Esophagus squamous epithelium (tissue), 5 donors: ENCODE measurements at places on chromosomes 1 and 21. TPM values are rescaled to one million over a fixed set of nuclear protein-coding genes. Genes with fewer than 3 reads are reported as not detected.
A peak's percentile ranks its signal among the peaks of the same experiment; 100 is the strongest.

Gene A3GALT2
- total RNA-seq = not detected

Gene RGS7
- not detected for total RNA-seq

Gene CIART
- total RNA-seq = 6.7 TPM

Gene S1PR1
- total RNA-seq = 2.8 TPM

Gene FAM3B
- 52.1 TPM for total RNA-seq

Gene AKT3
- 32.2 TPM for total RNA-seq

GRCh38 chr1:238252033-238252802 is 361.5 kb upstream of the ZP4 start:
- H3K27me3 ChIP-seq = no peaks in the 10 kb centered on the region
- H3K36me3 ChIP-seq = no peaks in the 10 kb centered on the region
- peaks cover 11% of the 10 kb centered on the region for H3K4me1 ChIP-seq
- H3K27ac ChIP-seq = no peak overlapping the region

- no peak overlapping the region for H3K27ac ChIP-seq
- H3K4me1 ChIP-seq = no peaks in the 10 kb centered on the region
- H3K4me3 ChIP-seq = no peak overlapping the region
- H3K27me3 ChIP-seq = peaks cover 28% of the 10 kb centered on the region
Observed at GRCh38 chr1:209875515-209875914, 47.7 kb downstream of the UTP25 start.

- no peaks in the 10 kb centered on the region for H3K36me3 ChIP-seq
- H3K4me1 ChIP-seq = peaks cover 21% of the 10 kb centered on the region
- H3K27me3 ChIP-seq = no peaks in the 10 kb centered on the region
- H3K27ac ChIP-seq = no peak overlapping the region
- no peak for DNase-seq
Observed at GRCh38 chr1:40594187-40594531, 62.7 kb downstream of the ZNF684 start.

- no peak overlapping the region for H3K4me3 ChIP-seq
- H3K27ac ChIP-seq = peak overlapping the region; percentile 11
- peaks cover 12% of the 10 kb centered on the region for H3K36me3 ChIP-seq
- no peak for DNase-seq
- H3K27me3 ChIP-seq = no peaks in the 10 kb centered on the region
- H3K4me1 ChIP-seq = peaks cover 63% of the 10 kb centered on the region
Observed at GRCh38 chr1:202129453-202130296, 7.0 kb downstream of the GPR37L1 start.

GRCh38 chr1:83860490-83861221 is 138.3 kb downstream of the TTLL7 start:
- H3K4me1 ChIP-seq = no peaks in the 10 kb centered on the region
- peak overlapping the region; percentile 76 for H3K27ac ChIP-seq
- H3K27me3 ChIP-seq = peaks cover 5% of the 10 kb centered on the region
- H3K4me3 ChIP-seq = peak overlapping the region; percentile 57
- no peaks in the 10 kb centered on the region for H3K36me3 ChIP-seq
